ENCODE measurements at places on chromosomes 6 and 20.
A peak's percentile ranks its signal among the peaks of the same experiment; 100 is the strongest.

DNA sequence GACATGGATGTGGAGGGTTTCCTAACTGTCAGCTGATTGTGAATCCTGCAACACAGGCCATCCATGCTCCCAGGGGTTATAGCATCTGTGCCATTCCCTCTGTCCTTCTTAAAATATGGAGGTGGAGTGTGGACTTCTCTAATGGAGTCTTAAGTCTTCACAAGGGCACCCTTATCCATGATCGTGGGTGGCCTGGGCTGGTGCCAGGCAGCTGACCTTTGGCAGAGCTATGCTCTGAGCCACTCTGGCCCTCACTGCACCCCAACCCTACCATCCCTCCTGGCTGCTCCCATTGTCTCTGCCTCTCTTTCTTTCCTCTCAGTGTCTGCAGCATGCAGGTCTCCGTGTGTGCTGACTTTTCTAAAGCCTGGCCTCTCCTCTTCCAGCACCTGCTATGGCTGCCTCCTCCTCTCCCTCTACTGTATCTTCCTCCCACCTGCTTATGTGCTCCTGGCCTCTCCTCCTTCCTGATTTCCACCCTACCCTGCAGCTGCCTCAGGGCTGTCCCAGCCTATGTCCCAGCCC is 11.2 kb upstream of the PCMTD2 start:
- no peak for DNase-seq

DNA sequence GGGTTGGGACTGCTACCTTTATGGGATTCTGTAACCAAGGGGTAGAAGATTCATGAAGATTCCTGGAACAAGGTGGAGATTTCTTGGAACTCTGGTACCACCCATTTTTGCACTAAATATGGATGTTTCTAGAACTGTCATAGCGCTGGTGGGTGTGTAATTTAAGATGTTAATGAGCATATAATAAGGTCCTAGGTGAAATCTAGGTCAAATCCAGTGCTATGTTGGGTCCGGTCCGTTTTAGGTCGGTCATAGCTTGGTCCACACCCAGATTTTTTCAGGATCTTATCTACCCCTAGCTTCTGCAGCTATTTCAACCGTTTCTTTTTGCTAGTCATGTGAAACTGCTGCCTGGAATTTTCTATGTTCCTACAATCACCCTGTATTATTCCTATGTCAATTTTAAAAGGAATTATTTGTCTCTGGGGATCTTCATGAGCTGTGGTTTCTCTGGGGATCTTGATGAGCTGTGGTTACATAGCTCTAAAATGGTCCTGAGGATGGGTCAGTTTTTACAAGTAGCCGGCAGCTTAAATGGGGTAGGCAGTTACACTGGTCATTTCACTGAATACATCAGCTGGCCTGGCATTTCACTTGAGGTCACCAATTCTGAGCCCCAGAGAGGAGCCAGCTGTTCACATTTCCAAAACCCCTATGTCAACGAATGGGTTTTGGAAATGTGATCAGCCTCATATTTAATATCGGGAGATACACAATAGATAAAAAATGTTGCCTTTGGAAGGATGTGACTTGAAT is 652.3 kb upstream of the FLRT3 start:
- DNase-seq, result no peak

GRCh38 chr20:61168605-61169004 is 83.5 kb upstream of the CDH4 start:
- DNase-seq, result no peak

GRCh38 chr6:14016935-14017625 is 92.3 kb downstream of the RNF182 start:
- no peak for DNase-seq

GRCh38 chr20:709991-710779 is 34.6 kb upstream of the SCRT2 start:
- DNase-seq, result peak; percentile 81

- DNase-seq, result no peak
Observed at GRCh38 chr6:72835749-72836148, 213.9 kb downstream of the KCNQ5 start.

GRCh38 chr6:157172231-157172701 is 151.1 kb downstream of the TMEM242 start:
- DNase-seq, result no peak

Data from eye (tissue), 1 donor.